ENCODE measurements at places on chromosomes 6 and 20.
A peak's percentile ranks its signal among the peaks of the same experiment; 100 is the strongest.

DNA sequence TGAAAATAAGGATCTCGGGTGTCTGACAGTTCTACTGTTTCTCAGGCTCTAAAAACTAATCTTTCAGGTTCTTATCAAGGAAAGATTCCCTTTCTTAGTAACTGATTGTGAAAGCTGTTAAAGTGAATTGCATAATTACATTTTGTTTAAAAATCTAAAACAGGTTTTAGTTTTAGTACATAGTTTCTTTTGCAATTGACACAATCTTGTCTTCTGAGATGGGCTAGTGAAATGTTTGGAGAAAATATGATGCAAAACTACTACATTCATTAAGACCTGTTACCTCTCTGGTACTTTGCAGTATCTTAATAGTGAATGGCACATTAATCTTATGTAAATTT lies 298.4 kb downstream of the UTRN start:
- DNase-seq, result no peak

DNA sequence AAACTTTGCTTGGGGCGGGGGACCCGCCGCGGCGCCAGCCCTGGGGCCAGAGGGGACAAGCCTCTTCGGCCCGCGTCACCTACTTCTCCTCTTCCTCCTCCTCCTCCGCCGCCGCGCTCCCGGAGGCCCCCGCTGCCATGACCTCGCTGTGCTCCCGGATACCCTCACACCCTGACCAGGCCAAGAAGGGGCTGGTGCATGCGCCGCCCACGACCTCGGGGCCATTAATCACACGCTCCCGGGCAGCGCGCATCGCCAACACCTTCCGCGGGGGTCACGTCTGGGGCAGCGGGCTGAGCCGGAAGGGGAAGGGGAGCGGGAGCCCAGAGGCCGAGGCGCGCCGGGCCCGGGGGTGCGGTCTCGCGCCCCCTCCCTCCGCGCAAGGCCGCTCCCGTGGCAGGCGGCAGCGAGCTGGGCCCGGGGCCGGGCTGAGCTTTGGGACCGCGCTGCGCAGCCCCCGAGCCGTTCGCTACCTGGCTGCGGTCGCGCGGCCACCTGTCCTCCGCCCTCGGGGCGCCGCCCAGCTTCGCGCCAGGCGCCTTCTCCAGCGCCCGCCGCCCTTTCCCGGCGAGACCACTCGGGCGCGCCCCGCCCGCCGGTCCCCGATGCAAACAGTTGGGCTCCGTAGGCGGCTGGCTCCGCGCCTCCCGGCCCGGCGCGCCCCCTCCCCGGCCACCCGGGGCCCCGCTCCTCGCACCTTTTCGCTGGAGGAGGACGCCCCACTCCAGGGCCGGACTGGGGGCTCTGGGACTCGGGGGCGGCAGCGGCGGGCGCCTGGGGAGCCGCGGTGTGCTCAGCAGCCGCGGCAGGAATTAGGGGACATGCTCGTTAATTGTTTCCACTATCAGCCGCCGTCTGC lies 575 bp upstream of the CNR1 start:
- no peak for DNase-seq

DNA sequence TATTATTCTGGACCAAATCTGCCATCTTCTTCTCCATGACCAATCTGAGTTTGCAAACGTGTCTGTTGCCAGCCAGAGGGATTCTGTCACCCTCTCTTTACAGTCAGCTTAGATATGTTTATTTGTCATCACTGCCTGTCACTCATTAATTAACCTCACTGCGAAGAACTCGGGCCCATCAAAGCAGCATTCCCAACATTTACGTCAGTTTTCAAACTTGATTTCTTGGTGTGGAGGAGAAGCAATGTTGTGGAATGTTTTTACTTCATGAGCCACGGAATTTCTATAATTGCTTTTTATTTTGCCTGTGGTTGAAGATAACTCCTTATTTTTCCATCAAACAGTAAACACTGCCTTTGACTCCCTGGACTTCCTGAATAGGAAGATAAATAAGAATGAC lies 91.8 kb upstream of the CNKSR3 start:
- DNase-seq, result no peak

GRCh38 chr20:51311636-51312479 lies 230.7 kb downstream of the NFATC2 start:
- no peak for DNase-seq

DNA sequence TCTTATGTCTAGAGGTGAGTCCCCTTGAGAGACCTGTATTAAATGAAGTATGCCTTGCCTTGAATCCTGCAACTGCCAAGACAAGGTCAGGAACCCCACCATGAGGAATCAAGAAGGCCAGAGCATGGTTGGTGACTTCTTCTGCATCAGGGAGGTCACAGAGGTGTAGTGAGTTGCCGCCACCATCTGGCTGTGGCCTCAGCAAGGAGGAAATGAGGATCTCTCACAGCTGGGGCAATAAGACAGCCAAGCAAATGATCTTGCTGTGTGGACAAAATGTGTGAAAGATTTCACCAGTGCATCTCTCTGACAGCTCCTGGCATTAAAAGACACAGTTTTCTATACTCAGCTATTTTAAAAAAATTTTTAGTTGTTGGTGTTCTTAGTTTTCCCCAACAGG lies 611.0 kb downstream of the DOK5 start:
- no peak for DNase-seq

GRCh38 chr6:21928827-21929226 lies 335.3 kb downstream of the SOX4 start:
- no peak for DNase-seq

GRCh38 chr20:51446656-51447055 lies 95.9 kb downstream of the NFATC2 start:
- no peak for DNase-seq

DNA sequence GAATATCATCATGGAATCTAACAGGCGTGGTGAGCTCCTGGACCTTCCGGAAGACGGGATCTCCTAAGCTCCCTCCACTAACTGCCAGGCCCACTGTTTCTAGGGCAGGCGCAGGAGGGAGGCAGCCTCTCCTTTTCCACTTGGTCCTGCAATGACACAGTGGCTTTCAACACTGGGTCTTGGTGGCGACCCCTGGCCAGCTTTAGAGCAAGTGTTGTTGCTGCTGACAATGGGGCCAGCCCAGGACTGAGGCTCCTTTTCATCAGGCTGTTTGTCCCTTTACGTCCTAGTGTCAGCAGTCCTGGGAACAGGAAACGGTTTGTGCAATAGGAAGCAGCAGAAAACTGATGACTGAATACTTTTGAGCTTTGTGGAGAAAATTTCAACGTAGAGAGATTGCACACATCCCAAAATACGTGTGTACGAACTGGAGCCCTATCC lies 9.7 kb upstream of the QKI start:
- DNase-seq, result no peak

- no peak for DNase-seq
Observed at GRCh38 chr6:135403584-135403983, 94.0 kb downstream of the AHI1 start.

DNA sequence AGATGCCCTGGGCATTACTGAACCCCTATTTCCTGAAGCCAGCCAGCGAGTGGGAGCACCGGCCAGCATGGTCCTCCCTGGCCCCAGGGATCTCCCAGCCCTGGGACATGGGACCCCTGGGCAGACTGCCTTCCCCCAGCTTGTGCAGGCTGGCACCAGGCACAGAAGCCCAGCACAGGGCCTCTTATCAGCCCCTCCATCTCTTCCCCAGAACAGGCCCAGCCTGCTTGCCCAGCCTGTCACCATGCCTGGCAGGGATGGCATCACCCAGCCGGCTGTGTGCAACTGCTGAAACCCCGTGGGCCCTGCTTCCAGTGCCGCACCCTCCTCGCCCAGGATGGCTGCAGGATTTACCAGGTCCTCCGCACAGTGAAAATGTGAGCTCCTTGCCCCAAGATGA lies 6.1 kb upstream of the OSBPL2 start:
- no peak for DNase-seq

DNA sequence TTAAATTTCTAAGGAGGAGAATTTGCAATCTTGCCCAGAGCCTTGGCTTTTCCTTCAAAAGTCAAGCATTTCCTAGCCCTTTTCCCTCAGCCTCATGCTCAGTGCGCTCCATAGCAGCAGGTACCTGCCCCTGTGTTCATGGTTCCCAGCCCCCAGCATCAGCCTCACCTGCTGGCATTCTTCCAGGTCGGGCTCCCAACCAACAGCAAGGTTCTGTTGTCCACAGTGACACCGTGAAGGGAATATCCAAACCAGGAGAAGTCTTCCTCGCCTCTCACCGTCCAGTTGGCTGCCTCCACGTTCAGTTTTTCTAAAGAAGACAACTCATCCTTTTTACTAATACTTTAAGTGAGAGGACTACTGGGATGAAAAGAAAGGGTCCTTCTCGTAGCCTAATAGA lies 42.7 kb downstream of the GPLD1 start:
- no peak for DNase-seq

DNA sequence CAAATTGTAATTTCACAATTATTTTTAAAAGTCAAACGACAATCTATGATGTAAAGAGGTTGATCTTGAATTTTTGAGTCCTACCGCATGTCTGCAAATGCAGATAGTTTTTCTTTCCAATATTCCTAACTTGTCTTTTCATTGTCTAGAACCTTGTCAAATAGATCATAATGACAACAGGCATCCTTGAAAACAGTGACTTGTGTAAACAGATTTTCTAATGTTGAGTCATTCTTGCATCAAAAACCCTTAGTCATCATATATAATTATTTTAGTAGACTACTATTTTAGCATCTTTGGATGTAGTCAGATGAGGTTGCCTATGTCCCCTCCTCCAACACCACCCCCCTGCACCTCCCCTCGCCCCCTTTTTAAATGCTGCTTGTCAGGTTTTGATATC lies 43.8 kb downstream of the BMP6 start:
- DNase-seq, result no peak

GRCh38 chr6:30885481-30885998 lies 1.2 kb downstream of the DDR1 start:
- DNase-seq, result peak; percentile 6

GRCh38 chr20:2255926-2256531 lies 39.8 kb upstream of the TGM3 start:
- DNase-seq, result no peak

DNA sequence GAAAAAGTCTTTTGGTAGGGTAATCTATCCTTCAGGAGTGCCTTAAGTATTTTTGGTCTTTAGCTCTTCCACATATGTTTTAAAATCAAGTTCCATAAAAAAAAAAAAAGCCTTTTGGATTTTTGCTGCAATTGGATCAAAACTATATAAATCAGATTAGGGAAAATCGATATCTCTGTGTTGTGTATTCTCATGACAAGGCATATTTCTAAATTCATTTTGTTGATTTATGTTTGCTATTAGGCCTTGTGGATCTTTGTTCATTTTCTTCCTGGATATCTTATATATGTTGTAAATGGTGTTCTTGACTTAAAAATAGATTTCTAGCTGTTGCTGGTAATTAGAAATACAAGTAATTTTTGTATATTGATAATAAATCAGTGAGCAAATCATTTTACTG lies 8.8 kb downstream of the HSF2 start:
- DNase-seq, result no peak

DNA sequence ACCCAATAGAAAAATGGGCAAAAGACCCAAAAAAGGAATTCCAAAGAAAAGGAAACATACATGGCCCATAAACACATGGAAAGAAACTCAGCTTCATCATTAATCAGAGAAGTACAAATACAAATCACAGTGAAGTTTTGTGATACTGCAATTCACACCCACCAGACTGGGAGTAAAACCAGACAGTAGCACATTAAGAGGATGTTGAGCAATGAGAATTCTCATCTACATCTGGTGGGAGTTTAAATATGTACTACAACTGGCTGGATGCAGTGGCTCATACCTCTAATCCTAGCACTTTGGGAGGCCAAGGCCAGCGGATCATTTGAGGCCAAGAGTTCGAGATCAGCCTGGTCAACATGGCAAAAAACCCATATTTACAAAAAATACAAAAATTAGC lies 125.7 kb upstream of the PHACTR1 start:
- no peak for DNase-seq
